Activated naive CD4-positive, alpha-beta T cell treated with anti-CD3 and anti-CD28 coated beads, Interleukin-2, amount 50 U/mL, for 72 hours (primary cell): ENCODE measurements at places on chromosomes 7 and 10.
A peak's percentile ranks its signal among the peaks of the same experiment; 100 is the strongest.

GRCh38 chr10:102327002-102327401, 68.5 kb upstream of the NFKB2 start:
- no peak for DNase-seq

GRCh38 chr7:696426-696811, 30.1 kb upstream of the DNAAF5 start:
- DNase-seq = no peak

DNA sequence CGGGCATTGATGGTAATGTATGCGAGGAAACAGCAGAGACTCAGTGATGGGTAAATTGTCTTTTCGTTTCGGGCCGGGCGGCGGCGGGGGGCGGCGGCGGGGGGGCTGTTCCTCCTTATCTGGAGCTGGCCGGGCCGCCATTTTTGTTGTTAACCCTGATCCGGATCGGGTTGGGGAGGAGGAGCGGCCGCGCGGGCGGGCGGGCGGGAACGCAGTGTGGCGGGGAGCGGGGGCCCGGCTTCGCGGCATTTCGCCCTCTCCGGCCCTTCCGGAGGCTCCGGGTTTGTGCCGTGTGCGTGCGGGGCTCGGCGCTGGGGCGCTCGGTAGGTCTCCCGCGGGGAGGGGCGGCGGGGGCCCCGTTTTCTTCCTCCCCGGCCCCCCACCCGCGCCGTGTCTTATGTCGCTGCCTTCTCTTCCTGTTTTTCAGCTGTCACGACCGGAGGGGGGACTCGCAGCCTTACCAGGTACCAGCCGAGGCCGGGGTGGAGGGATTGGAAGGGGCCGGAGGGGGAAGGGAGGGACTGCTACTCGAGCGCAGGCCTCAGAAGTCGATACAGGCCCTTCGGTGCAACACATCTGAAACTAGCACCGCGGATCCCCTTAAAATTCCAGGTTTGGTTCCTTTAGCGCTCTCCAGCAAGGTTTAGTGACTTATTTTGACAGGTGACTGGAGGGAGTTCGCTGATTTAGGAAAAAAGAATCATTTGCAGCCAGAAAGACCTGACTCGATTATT, 820 bp downstream of the WAC start:
- DNase-seq = peak; percentile 55

- no peak for DNase-seq
Measured at GRCh38 chr10:52801947-52802346, 29.4 kb upstream of the MBL2 start.

- no peak for DNase-seq
Measured at GRCh38 chr7:14875941-14876587, 26.5 kb downstream of the DGKB start.

GRCh38 chr7:156490021-156490800, 150.4 kb upstream of the RNF32 start:
- DNase-seq = no peak

DNA sequence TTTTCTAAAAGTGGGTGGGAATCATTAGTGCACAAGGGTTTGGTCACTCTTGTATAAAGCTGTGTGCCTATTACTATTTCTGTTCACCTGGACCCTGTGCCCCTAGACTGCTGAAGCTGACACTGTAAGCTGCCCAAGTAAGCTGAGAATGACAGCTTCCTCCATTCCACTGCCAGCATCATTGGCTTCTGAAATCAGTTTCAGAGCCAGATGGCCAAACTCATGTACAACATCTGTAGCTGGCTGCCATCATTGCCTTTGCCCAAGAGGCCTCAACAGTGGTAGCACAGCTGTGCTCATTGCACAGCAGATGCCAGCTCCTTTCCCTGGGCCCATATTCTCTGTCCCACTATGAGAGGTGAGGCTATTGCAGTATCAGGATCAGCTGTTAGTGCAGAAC, 165.7 kb downstream of the CPEB3 start:
- no peak for DNase-seq

GRCh38 chr7:52920977-52921376, 114.5 kb upstream of the POM121L12 start:
- no peak for DNase-seq

GRCh38 chr10:91313-91712, 42.2 kb upstream of the TUBB8 start:
- no peak for DNase-seq

DNA sequence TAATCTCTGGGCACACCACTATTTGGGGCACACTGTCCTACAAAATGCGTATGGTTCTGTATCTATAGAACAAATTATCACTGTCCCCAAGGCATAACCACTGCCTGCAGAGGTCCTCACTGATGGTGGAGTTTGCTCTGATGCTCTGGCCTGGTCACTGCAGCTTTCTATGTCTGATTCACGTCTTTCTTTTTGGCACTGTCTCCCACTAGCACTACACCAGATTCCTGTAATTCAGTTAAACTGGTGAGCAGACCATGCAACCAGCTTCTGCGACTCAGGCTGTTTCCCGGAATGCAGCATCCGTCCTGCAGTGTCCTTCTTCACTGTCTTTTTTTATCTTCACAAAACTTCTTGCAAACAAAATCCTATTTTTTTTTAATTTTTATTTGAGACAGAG, 112.8 kb downstream of the KLF6 start:
- DNase-seq = no peak

- no peak for DNase-seq
Measured at GRCh38 chr10:48701941-48702340, 17.3 kb downstream of the WDFY4 start.

DNA sequence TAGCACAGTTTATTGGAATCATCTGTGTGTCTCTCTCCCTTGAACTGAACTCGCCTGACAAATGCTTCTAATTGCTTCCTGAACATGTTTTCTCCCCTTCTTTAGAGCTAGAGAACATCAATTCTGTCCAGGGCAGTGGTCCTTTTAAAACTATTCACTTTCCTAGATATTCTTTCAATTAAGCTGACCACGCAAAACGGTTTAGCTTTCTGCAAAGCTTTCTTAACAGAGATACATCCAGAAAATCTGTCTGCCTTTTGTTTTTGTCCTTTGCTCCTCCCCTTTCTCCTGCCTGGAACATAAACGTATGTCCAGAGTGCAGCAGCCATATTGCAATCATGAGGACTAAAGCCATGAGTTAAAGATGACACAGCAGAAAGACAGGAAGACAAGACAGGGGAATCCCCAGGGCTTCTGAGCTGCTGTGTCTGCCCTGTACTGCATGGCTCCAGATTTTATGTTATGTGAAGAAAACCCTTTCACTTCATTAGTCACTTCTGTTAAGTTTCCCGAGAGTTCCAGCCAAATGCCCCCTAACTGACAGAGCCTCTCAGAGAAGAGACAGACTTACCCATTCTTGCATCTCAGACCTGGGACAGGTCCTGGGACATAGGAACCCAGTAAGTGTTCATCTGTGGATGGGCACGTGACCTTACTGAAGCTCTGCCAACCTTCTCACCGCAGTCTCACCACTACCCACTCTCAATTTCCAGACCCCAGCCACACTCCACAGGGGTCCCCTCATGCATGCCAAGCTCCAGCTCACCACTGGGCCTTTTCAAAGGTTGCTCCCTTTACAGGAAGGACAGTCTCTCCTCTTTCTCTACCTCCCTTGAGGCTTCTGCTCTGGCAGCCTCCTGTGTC, 35.0 kb upstream of the CPXM2 start:
- peak; percentile 4 for DNase-seq

GRCh38 chr10:47055386-47056246, 144.4 kb downstream of the PTPN20 start:
- no peak for DNase-seq

DNA sequence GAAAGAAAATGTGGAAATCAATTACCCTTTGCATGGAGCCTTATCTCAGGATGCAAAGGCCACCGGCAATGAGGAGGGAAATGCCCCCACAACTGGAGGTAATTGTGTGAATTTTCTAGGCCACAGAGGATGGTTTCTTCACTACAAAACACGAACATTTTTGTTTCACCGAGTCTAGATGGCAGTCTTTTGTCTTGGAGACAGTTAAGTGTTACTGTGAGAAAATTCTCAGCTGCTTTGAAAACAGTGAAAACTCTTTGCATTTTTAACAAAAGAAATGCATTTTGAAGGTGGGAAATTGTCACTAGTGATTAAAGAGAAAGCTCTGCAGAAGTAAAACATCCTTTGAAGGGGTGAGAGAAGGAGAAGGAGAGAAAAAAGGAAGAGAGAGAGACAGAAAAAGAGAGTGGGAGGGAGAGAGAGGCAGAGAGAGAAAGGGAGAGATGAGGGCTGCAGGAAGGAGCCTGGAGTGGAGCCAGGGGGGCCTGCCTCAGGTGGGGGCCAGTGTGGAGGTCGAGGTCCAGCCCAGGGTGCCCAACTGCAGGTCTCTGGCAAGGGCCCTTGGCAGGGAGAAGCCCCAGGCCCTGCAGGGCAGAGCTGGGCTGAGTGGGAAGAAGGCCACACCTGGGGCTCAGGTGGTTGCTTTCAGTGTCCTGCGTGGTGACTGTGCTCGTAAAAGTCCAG, 261.4 kb downstream of the ADARB2 start:
- no peak for DNase-seq

DNA sequence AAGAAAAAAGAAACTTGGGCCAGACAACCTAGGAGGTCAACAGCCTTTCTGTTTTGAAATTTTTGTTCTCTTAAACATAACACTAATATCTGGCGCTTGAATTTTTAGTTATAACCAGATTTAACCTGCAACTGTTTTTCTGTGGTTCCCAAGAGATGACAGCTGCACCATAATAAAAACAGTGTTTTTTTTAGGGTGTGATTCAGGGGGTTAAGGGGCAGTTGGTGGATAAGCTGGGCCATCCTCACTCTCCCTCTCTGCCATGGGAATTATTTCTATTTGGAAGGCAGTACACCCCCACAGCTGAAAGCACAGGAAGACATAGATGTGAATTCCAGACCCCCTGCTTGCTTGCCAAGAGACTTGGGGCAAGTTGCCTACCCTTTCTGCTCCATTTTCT, 20.1 kb upstream of the TM9SF3 start:
- no peak for DNase-seq

DNA sequence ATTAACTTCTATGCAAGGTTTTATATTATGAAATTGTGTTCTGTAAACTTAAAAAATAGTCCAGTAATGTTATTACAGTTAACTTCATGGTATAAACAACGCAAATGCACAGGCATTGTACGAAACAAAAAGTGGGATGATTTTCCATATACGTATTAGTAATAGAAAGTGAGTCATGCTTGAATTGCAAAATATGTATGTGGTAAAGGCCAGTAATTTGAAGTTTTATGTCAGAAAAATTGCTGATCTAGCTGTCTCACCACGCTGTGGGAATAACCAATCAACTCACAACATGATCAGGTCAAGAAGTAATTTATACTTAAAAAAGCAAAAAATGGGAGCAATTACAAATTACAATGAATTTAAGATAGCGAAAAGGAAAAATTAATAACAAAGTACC, 37.0 kb upstream of the GLI3 start:
- DNase-seq = no peak

- DNase-seq = no peak
Measured at GRCh38 chr10:4984223-4984622, 19.4 kb downstream of the AKR1C2 start.

DNA sequence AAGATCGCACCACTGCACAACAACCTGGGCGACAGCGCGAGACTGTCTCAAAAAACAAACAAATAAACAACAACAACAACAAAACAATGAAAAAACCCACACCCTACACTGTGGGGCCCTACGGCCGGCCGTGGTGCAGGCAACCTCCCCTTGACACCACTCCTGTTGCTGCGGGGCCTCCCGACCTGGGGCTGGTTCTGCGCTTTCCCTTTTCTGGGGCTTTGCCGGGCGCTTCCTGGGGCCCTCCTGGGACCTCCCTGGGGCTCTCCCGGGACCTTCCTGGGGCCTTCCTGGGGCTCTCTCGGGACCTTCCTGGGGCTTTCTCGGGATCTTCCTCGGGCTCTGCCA, 46.6 kb downstream of the INSIG1 start:
- no peak for DNase-seq

GRCh38 chr7:148543-148931, 43.8 kb upstream of the FAM20C start:
- no peak for DNase-seq

DNA sequence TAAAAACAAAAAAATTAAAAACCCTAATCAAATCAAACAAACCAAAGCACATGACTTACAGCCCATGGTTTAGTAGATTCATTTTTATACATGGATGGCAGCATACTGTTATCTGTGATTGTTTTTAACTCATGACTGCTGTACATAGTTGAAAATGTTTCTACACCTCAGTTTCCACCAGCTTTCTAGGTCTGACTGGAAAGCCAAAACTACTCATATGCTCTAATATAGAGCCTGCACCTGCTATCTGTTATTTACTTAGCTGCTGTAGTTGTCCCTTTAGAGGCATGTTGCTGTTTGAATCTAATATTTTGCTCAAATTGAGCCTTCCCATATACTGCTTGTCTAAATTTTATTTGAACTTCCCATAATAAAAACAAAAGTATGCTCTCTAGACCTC, 289.9 kb upstream of the LRRN3 start:
- no peak for DNase-seq

DNA sequence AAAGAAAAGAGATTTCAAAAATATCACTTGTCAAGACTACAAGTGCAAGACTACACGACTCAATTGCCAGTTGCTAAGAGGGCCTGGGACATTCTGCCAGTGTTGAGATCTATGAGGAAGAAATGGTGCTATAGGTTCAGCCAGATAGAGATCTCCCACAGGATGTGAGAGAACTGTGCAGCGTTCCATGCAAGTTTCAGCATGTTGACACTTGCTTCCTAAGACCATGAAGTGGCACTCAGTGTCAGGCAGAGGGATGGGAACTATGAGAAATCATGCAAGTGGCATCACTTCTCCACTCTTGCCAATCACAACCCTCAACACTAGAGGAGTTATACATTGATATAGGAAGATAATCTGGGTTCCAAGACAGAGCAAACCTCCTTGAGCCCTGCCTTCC, 210.3 kb downstream of the CHRM2 start:
- DNase-seq = no peak

GRCh38 chr7:65265933-65266519, 107.6 kb upstream of the ZNF92 start:
- no peak for DNase-seq

- no peak for DNase-seq
Measured at GRCh38 chr7:129098409-129099084, 43.6 kb upstream of the TNPO3 start.

GRCh38 chr10:19977097-19977521, 160.9 kb downstream of the PLXDC2 start:
- DNase-seq = no peak

- DNase-seq = no peak
Measured at GRCh38 chr7:128350708-128351295, 7.1 kb upstream of the RBM28 start.

DNA sequence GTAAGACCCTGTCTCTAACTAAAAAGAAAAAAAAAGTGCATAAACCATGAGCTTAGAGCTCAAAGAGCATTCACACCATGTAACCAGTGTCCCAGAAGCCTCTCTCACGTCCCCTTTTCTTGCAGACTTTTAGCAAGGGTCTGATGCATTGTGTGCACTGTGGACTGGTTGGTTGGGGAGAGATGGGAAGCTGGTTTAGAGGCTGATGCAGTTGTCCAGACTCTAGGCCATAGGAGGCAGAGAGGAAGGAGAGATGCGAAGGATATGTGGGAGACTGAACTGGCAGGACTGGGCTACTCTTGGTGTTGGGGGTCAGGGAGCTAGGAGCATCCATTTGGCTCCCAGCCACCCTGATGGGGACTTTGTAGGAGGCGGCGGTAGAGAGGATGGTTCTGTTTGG, 1.8 kb downstream of the SSC4D start:
- DNase-seq = no peak
